ENCODE measurements at places on chromosomes 6 and 20.

DNA sequence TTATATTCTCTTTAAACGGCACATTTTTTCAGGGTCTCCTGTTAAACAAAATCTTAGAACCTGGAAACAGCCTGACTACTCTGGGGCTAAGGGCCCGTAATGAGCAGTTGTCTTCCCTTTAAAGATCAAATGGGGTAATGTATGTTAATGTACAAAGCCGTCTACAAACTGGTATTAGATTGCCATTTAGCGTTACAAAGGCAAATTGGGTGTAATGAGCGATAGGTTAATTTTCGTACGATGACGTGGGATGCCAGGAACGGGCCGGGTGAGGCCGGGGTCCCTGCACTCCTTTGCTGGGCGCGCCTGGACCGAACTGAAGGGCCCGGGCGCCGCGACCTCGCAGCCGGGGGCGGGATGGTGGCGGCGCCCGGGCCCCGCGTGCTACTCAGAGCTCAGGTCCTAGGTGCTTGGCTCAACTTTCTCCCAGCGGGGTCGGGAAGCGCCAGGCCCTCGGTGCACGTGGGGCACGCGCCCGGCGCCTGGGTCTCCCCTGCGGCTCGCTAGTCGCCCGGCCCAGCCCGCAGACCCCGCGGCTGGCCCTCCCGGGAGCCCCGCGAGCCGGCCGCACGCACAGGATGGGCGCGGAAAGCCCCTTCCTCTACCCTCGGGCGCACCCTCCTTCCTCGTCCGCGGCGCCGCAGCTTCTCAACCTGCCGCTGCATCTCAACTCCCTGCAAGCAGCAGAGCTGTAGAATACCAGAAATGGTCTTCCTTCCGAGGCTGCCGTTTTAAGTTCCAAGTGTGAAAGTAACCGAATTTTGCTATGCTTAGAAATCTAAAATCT lies 5.9 kb downstream of the NKX2-4 start:
- DNase-seq = no peak

- DNase-seq = no peak
These were observed 59.0 kb downstream of the NOL4L start for GRCh38 chr20:32526125-32526524.

- DNase-seq = no peak
These were observed 323.9 kb downstream of the LAMA2 start for GRCh38 chr6:129206821-129207220.

DNA sequence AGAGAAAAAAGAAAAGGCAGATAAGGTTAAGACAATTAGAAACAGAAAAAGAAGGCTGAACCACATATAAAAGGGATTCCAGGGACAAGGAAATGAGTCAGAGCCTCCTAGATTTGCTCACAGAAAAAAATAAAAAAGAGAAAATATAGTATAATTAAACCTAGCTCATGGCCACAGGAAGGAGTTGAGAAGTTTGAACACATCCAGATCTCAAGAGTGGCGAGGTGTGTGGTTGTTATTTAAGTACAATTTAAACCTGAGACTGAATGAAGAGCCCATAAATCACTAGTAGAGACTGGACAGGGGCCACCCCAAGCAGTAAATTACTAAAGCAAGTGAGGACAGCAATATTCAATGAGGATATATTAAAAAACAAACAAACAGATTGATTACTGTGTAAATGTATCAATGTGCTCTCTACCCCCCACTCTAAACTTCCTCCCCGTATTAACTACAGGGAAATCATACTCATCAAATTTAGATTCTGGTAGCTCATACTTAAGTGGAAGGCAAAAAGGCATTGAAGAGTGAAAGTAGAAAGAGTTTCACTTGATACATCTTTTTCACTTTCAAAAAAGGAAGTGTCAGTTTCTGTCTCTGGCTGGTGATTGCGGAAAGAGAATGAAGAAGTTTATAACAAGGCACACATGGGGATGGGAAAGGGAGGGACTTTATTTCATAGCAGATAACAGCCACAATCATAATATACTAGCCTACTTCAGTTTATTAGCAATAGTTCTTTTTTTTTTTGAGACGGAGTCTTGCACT lies 49.3 kb upstream of the SCAF8 start:
- DNase-seq = no peak

DNA sequence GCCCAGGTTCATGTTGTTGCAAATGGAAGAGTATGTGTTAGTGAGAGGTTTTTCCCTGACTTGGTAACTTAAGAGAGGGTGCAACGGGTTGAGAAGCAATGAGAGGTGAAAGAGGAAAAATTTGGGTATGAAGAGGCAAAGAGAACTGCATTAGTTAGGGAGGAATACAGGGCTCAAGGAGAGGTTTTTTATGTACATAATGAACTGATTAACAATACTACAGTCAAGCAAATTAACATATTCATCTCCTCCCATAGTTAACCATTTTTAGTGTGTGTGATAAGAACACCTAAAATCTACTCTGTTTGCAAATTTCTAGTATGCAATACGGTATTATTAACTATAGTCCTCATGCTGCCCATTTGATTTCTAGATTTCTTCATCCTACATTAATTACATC lies 79.5 kb upstream of the HTR1E start:
- no peak for DNase-seq

GRCh38 chr6:107871016-107871415 lies 46.9 kb upstream of the SCML4 start:
- no peak for DNase-seq

GRCh38 chr20:10679269-10679668 lies 5.5 kb upstream of the JAG1 start:
- no peak for DNase-seq

DNA sequence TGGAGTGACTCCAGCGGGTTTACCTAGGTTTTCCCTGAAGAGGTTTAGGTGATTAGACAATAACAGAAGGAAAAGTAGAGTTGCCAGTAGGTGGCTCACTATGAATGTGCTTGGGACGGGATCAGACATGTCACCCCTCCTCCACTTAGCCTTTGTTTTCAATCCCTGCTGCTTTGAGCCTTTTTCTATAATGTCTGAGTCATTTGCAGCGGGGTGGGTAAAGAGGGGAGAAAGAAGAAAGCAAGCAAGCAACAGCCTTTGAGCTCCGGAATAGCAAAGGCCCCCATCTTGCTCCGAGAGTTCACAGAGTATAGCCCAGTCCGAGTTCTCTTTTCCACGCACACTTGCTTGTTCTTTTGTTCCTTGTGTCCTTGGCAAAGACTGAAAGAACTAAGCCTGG lies 129.1 kb downstream of the PACRG start:
- DNase-seq = no peak

DNA sequence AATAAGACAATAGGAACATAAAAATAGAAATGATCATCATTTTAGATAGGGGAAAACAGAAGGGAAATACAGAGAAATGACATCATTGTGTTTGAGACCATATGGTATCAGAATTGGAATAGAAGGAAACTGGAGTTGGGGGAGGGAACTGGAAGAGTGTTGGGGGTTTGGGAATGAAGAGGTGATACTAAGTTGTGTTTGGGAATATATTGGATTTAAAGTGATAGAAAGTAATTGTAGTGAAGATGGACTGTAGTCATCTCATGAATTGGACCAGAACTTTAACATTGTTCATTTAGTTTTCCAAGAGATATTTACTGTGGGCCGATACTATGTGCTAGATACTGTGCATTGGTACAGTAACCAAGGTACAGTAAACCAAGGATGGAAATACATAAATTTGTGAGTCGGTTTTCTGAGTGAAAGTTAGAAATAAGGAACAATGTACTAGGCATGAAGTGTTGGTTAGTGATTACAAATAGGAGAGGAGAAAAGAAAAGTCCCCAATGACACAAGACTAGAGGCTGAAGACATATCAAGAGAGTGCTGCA lies 32.3 kb downstream of the KCNQ5 start:
- DNase-seq = no peak

DNA sequence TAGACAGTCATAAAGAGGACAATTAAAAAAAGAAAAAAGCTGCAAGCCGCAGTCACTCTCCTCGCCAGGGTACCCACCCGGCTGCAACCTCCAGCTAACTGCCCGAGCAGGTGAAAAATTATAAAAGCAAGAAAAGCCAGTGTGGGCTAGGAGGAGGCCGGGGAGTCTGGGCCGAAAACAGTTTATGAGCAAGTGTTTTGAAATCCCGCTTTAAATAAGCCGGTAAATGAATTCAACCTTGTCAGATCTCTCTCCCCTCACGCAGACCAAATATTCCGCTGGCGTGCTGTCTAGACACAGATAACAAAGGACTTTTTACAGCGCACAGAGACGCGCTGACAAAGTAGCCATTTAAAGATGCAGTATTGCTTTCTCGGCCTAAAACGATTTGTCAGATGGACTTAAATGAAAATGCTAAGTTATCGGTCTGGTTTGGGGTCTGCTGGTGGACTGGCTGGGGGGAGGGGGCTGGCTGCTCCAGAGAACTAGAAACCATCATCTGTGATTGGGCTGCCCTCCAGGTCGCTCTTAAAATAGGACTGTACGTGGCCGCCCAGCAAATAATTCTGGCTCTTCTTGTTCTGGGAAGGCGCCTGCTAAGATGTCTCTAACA lies 24.6 kb downstream of the PMEPA1 start:
- no peak for DNase-seq

All from vagina (tissue), 2 donors.